ENCODE measurements at places on chromosomes 2 and 18. TPM values are rescaled to one million over a fixed set of nuclear protein-coding genes. Genes with fewer than 3 reads are reported as not detected.

GRCh38 chr2:37555457-37555856 is 116.0 kb downstream of the CDC42EP3 start:
- no peaks in the 10 kb centered on the region for H3K36me3 ChIP-seq
- no peak for DNase-seq
- H3K4me1 ChIP-seq: peaks cover 4% of the 10 kb centered on the region
- no peak overlapping the region for H3K27ac ChIP-seq
- no peaks in the 10 kb centered on the region for H3K27me3 ChIP-seq

GRCh38 chr2:174635015-174635593 is 37.5 kb upstream of the WIPF1 start:
- H3K36me3 ChIP-seq: peaks cover 38% of the 10 kb centered on the region
- H3K4me3 ChIP-seq: peak overlapping the region; percentile 90
- DNase-seq: no peak
- peak overlapping the region; percentile 95 for H3K27ac ChIP-seq
- H3K27me3 ChIP-seq: no peaks in the 10 kb centered on the region

GRCh38 chr18:48797841-48798255 is 152.9 kb downstream of the SMAD7 start:
- no peak overlapping the region for H3K27ac ChIP-seq
- DNase-seq: no peak
- H3K4me1 ChIP-seq: peaks cover 43% of the 10 kb centered on the region
- H3K36me3 ChIP-seq: peaks cover 3% of the 10 kb centered on the region
- H3K27me3 ChIP-seq: peaks cover 2% of the 10 kb centered on the region

GPAT2 gene
- total RNA-seq: 20.4 TPM
